ENCODE measurements at places on chromosomes 3 and 15. TPM values are rescaled to one million over a fixed set of nuclear protein-coding genes. Genes with fewer than 3 reads are reported as not detected.

- no peak for DNase-seq
Measured at GRCh38 chr15:90059208-90059985, 42.9 kb downstream of the IDH2 start.

DNA sequence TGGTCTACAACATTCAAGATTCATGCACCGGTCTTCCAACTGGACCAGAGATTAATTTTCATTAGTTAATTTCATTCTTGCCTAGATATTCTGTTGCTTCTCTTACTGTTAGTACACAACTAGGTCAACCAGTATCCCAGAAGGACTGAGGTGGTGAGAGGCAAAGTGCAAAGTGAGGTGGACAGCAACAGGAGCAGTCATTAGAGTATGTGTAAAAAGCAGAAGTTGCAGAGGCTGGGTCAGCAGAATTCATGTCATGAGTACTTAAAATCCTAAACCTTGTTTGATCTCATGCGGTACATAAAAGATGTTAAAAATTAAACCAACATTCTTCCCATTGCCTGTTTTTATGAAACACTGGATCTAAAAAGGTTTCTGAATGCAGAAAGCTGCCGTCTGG is 46.7 kb downstream of the PARP14 start:
- DNase-seq = no peak

DNA sequence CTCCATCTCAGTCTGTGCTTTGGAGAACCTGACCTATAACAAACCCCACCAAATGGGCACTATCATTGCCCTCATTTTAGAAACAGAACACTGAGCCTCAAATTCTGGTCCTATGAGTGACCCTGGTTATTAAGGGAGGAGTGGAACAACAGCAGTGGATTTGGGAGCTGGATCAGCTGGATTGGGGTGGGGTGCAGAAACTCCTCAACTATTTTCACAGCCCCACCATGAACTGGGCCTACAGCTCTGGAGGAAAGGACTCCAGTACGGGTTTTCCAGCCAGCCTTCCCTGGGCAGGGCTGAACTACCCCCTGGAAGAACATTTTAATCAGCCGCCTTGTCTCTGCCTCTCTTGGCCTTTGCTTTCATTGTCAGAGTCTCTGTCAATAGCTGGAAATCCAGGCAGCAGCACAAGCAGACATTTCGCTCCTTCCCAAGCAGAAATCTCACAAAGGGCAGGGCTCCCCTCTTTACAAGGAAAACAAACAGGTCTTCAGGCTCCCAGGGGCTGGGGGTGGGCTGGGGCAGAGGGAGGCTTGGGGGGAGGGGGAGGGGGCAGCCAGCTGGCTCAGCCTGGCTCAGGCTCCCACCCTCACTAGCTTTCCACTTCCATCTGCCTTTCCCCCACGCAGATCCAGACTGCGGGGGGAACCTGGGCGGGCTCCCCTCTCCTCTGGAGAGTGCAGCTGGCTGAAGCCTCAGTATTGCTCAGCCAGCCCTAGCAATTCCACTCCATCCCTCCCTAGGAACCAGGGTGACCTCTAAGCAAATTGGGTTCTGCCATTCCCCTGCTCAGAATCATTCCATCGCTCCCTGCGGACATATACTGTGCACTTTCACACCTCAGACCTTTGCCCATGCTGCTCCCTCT is 13.7 kb upstream of the TLE3 start:
- DNase-seq = no peak

Gene SCN11A
- total RNA-seq = 0.71 TPM

Gene PCSK6
- total RNA-seq = 13.6 TPM

- DNase-seq = no peak
Measured at GRCh38 chr3:134559591-134559990, 73.7 kb downstream of the CEP63 start.

DNA sequence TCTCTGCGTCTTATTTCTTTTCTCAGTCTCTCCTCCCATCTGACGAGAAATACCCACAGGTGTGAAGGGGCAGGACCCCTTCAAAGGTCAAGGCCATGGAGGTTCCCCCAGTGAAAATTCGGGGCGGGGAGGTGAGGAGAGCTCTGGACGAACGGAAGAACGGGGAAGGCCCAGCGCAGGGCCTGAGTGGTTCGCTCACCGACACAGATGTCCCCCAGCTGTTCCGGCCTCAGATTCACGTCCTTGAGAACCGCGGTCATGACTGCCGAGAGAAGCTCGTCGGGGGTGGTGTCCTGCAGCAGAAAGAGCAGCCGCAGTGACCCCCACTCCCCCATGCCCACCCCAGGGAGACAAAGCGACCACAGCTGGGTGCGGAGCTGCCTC is 542 bp downstream of the ACAA1 start:
- DNase-seq = no peak

DNA sequence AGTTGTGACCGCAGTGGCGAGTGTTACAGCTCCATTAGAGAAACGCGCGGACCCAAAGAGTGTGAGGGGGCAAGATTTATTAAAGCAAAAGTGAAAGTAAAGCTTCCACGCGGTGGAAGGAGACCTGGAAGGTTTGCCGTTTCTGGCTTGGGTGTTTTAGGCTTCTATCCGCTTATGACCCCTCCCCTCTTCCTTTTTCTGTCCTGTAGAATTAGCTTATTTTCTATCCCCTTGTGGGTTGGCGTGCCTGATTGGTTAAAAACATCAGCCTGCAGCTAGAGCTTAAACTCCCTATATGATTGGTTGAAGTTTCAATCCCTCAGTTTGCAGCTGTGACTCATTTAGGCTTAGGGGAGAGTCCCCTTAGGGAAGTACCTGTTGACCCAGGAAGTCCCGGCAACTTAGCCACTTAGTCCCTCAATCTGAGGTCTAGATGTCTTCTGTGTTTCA is 39.6 kb downstream of the C3orf38 start:
- no peak for DNase-seq

Gene ULK3
- 32.0 TPM for total RNA-seq

DNA sequence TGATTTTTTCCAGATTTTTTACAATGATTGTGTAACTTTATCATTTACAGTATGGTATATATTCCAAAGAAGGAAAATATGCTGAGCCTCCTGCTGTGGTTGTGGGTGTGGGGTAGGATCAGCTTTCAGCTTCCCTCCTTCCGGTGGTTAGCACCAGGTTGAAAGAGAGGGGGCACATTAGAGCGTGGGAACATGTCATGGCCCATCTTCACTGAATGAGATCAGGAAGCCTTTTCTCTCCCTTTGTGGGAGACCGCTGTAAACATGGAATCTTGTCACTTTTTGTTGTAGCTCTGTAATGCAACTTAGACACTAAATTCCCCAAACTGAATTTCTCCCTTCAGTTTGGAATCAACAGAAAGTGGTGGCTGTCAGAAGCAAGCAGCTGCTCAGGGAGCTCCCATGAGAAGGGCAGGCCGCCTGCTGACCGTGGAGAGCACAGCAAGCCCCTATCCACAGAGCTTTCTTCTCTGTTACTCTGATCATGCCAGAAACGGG is 86.7 kb upstream of the LIMD1 start:
- no peak for DNase-seq

DNA sequence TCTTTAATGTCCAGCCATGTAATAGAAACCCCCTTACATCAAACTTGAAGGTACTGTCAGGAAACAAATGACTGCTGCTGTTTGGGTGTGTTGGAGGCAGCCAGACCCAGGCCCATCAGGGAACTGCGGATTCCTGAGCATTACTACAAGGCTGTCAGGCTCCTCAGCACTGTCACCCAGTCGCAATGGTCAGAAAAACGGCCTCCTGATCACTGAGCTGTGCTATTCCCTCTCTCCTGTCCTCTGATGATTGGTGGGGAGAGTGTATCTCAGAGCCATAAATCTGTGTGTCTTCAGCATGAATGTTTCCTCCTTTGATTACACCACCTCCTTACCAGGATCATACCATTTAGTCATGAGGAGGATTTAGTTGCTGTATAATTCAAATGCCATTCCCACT is 135.2 kb upstream of the GADL1 start:
- DNase-seq = no peak

Gene SMCO1
- not detected for total RNA-seq

DNA sequence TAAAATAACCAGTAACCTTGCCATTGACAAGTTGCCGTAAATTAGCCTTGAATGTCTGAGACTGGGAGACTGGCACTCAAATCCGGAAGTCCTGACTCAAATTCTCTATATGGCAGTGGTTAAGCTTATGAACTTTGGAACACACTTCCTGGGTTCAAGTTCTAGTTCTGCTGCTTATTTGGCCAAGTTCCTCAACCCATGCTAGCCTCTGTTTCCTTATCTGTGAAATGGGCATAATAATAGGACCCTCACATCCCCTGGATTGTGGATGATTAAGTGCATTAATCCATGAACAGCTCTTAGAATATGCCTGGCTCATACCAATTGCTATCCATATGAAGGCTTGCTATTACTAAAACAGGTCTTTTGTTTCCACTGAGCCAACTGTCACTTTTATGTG is 311.5 kb downstream of the EDEM1 start:
- no peak for DNase-seq

DNA sequence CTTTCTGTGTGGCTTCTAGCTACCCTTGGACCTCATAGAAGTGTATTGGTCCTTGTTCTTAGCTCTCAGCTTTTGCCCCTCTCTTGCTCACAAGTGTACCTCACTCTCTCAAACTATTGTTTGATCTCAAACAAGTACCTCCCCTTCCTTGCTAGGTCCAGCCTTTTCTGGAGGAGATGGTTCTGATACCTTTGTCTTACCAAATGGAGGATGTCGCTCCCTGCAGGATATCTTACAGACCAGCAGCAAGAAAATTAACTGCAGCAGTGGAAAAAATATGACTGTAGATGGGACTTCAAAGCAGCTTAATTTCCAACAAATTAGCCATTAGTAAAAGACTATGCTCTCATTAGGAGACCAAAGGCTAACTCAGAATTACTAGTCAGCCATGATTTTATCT is 388.1 kb upstream of the ROBO2 start:
- DNase-seq = no peak

DNA sequence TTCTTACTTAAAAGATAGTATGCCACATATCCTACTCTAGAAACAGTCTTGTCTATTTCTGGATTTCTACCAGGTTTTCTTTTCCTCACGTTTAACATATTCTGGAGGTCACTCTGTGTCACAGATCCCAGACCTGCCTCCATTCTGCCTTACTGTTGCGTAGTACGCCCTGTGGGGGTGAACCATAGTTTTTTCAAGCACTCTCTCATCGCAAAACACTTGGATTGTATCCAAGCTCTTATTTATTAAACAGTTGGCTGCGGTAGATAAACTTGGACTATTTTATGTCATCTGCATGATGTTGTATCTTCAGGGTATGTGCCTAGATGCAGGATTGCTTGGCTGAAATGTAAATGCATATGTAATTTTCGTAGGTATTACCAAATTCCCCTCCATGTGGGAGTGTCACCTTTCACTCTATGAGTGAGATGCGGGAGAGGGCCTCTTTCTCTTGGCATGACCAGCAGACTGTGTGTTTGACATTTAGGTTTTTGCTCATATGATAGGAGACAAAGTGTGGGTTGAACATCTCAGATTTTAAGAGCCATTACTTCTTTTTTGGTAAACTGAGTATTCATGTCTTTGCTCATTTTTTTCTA is 55.8 kb downstream of the ABTB1 start:
- DNase-seq = no peak

Gene CYP19A1
- total RNA-seq = 2.1 TPM

Gene SHC4
- total RNA-seq = 2.3 TPM

Gene LNP1
- total RNA-seq = 1.8 TPM

Gene C2CD4A
- not detected for total RNA-seq

DNA sequence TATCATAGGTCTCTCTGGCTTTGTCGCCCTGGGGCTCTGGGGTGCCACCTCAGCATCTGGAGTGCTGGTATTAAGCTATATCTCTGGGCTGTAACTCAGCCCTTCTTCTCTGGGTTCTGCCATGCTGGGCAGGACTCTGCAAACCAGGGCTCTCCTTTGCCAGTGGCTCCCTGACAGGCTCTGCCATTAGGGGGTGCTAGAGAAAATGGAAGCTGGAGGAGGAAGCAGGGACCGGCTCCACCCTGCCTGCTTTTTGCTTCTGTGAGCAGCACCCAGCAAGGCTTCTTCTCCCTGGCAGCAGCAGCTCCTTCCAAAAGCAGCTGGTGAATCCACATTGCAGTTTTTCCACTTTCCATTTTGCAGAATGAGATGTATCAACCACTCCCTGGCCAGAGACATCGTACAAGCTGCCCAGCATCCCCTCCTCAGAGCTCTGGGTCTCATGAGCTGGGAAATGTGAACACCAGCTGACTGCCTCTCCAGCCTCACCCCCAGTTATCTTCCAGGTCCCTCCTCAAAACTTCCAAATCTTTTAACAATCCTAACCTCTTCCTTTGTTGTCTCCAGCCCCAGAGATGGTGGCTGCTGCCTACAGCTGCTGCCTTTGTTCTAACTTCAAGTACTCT is 165.0 kb downstream of the ABHD5 start:
- peak; percentile 84 for DNase-seq

Gene PATL2
- 0.40 TPM for total RNA-seq

DNA sequence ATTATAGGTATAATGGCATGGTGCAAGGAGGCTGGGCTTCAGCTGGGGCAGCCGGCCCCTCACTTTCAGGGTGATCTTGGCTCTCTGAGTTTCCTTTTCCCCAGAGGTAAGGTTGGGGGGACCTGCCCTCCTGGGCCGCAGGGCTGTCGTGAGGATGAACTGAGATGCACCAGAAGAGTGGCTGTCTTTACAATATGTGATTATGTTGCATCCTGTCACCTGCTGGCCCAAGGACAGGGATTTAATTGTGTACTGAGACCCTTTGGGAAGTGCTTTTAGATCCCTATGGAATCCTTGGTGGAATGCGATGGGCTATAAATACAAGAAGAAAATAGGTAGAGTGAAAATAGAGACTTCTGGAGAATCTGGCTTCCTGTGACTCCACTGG is 22.1 kb downstream of the ANAPC13 start:
- peak; percentile 85 for DNase-seq

Gene ROBO2
- 1.1 TPM for total RNA-seq

DNA sequence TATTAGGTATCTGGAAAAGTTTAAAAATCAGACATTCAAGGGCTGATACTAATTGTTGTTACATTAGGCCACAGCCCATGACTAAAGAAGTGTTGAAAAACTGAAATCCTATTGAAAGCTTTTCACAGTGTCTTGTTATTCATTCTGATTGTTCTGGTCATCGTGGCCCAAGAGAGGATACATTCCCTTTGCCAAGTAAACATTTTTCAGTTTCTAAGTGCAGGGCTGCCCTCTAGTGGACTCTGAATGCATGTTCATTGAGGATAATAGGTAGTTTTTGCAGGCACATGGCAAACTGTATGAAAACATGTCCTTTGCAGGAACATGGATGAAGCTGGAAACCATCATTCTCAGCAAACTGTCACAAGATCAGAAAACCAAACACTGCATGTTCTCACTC is 181.1 kb downstream of the MYRIP start:
- no peak for DNase-seq
